Stimulated activated CD4-positive, alpha-beta T cell treated with anti-CD3 and anti-CD28 coated beads, Interleukin-4, amount 100 ng/mL, for 1 hour (primary cell): ENCODE measurements at places on chromosomes 5 and 9.

DNA sequence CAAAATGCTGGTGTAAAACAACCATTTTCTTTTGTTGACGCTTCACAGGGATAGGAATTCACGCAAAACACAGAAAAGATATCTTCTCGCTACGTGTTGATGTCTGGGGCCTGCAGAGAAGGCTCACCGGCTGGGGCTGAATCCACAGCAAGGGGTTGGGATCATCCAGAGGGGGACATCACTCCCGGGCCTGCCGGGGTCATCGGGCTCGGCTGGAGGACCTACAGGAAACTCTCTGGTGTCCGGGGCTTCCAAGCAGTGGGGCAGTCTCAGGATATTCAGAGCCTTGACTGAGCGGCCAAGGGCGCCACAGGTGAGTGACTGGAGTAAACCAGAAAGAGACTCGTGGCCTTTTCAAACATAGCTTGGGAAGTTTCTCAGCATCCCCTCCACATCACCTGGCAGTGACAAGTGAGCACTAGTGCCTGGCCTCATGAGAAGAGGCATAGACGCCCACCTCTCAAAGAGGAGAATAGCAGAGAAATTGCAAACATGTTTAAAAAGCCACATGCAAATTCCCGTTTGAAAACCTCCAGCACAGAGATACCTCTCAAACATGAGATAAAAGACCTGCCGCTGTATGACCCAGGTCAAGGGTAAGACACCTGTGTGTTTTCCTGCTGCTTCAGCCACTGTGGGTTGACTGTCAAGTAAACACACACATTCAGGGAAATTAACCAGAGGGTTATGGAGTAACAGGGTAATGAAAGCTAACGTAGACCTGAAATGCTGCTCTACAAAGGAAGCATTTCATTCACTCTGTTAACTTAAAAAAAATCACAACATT is 50.8 kb upstream of the SIMC1 start:
- DNase-seq = no peak

- no peak for DNase-seq
Measured at GRCh38 chr9:79151791-79152190, 420.0 kb upstream of the TLE4 start.

DNA sequence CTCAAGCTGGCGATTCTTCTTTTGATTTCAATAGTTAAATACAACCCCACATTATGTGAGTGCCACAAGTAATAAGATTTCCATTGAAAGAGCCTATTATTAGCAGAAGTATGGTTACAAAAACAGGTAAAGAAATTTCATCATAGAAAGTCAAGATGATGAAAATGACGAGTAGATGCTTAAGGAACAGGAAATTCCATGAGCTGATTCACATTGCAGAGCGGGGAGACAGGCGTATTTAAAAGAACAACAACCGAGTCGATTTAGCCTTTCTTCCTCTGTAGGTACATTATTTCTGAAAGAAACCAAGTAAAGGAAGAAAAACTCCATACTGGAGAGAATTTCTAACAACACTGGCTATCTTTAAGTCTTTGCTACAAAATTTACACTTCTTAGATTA is 310.4 kb downstream of the SLF1 start:
- DNase-seq = no peak

GRCh38 chr5:88882276-88883038 is 527 bp downstream of the MEF2C start:
- no peak for DNase-seq

GRCh38 chr9:134453776-134454475 is 127.7 kb downstream of the RXRA start:
- no peak for DNase-seq

- DNase-seq = no peak
Measured at GRCh38 chr9:136725612-136726011, 13.2 kb downstream of the DIPK1B start.

DNA sequence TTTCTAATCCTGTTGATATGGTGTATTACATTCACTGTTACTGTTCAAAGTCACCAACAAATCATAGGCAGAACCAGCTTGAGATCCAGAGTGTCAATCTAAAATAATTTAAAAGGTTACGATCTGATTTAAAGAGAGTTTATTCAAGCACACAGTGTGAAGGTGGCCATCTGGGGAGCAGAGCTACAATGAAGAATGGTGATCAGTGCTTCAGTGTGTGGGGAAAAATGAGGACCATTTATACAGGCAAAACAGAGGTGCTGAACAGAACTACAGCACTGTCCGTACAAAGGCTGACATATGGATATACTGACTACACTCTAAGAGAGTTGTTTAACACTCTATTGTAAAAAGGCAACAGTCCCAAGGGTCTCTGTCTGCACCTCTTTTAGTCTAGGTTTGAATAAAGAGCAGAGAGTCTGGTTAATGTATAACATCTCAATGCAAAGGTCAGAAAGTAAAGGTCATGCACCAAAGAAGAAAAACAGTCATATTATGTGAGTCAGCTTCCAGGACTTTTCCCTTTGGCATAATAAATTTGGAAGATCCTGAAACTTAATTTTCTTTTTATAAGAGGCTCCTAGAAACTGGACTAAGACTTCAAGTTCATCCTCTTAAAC is 29.7 kb upstream of the TDRD7 start:
- DNase-seq = no peak
